ENCODE measurements at places on chromosomes 1 and 21. TPM values are rescaled to one million over a fixed set of nuclear protein-coding genes. Genes with fewer than 3 reads are reported as not detected.

DNA sequence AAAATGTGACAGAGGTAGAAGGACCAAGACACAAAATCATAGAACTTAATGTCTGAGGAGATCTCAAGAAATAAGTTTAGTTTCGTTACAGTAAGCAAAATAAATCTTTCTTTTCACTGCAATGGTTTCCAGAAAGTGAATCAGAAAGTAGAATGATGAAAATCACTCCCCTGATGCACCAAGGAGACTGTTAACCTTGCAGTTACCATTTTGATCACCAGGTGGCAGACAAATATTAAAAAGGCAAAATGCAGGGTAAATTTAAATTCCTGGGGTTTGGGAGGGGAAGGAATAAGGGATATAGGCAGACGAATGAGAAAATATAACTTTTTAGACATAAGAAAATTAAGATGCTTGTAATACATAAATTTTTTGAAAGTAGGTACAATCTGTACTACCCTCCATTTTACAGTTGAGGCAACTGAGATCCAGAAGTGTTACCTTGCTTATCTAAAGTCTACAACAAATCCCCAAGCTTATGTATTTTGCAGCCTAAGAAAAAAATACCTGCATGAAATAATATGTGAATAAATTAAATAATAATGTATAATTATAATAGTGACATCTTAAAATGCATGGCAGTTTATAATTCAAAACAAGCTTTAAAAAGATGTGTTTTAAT is 253.2 kb downstream of the CRB1 start:
- DNase-seq = peak; percentile 36

The SAMD11 gene
- total RNA-seq = 20.1 TPM

The CD84 gene
- total RNA-seq = not detected

The GPR153 gene
- total RNA-seq = 1.9 TPM

The ANKRD34A gene
- not detected for total RNA-seq
